ENCODE measurements at places on chromosomes 7 and 10.

- H3K27me3 ChIP-seq: no peaks in the 10 kb centered on the region
- H3K27ac ChIP-seq: no peak overlapping the region
- no peaks in the 10 kb centered on the region for H3K36me3 ChIP-seq
- DNase-seq: no peak
- no peaks in the 10 kb centered on the region for H3K4me1 ChIP-seq
Observed at GRCh38 chr10:52100011-52100547, 214.0 kb upstream of the DKK1 start.

DNA sequence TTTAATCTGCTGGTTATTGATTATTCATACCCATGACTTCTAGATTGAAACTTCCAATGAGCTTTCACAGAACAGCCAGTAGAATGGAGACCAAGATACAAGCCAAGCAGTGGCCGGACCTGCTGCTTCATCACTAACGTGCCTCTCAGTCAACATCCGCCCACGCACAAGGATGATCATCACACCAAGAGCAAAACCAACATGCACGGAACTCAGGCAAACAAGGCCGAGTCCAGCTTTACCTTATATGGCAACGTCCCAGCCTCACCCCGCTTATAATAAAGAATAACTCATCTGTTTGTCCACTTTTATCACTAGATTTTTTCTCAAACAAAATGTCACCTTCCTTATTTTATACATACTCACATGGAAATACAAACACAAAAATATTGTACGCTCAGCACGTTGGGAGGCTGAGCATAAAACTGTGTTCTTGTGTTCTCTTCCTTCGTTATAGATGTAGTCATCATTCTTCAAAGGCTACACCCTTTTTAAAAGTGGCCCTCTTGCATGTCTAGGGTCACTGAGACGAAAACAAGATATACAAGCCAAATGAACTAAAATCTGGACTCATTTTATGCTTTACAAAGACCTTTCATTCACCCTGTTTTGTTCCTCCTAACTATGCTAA, 122.7 kb downstream of the SFMBT2 start:
- H3K36me3 ChIP-seq: peaks cover 11% of the 10 kb centered on the region
- no peak overlapping the region for H3K27ac ChIP-seq
- no peak overlapping the region for H3K4me3 ChIP-seq
- H3K27me3 ChIP-seq: peaks cover 1% of the 10 kb centered on the region

DNA sequence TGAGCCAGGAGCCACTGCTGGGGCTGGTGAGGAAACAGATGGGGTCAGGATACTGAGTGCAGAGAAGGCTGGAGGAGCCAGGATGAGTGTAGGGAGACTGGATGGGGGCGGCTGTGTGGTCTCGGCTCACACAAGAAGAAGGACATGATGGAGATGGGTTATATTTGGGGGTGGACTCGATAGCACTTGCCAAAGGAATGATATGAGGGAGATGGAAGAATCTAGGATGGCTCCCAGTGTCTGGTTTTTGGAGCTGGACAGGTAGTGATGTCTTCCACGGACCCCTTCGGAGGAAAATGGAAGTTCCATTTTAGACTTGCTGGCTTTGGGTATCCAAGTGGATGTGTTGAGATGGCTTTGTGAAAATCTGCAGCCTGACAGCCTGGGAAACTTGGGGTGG, 83.9 kb downstream of the CDH23 start:
- no peaks in the 10 kb centered on the region for H3K4me1 ChIP-seq
- no peak for DNase-seq
- H3K36me3 ChIP-seq: no peaks in the 10 kb centered on the region
- H3K27me3 ChIP-seq: peaks cover 6% of the 10 kb centered on the region
- no peak overlapping the region for H3K4me3 ChIP-seq

- H3K4me1 ChIP-seq: no peaks in the 10 kb centered on the region
- no peak overlapping the region for H3K4me3 ChIP-seq
- H3K36me3 ChIP-seq: no peaks in the 10 kb centered on the region
- DNase-seq: no peak
- H3K27ac ChIP-seq: no peak overlapping the region
Observed at GRCh38 chr7:109579901-109580300, 1010.2 kb downstream of the DNAJB9 start.

DNA sequence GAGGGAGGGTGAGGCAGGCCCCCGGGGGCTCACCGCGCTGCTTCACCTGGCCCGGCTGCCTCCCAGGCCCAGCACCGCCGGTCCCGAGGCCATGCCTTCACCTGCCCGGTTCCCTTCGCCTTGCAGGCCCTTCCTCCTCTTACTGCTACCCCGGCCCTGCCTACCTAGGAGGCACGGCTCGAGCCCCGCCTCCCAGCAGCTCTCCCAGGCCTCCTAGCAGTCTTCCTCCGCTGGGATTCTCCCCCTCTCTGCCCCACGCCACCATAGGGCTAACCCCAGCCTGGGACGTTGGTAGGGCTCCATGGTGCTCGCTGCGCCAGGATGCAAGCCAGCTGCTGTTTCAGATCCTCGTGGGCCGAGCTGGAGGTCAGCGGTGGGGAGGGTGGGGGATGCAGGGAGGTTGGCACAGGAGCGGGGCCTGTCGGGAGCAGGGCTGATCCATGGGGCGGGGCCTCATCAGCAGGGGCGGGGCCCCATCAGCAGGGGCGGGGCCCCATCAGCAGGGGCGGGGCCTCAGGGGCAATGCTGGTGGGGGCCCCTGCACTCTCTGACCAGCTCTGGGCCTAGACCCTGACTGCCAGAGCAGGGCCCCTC, 63.3 kb downstream of the RASGEF1A start:
- no peak overlapping the region for H3K4me3 ChIP-seq
- peak; percentile 30 for DNase-seq
- peaks cover 12% of the 10 kb centered on the region for H3K4me1 ChIP-seq
- H3K27me3 ChIP-seq: no peaks in the 10 kb centered on the region
- H3K27ac ChIP-seq: no peak overlapping the region

- peaks cover 81% of the 10 kb centered on the region for H3K4me1 ChIP-seq
- peak overlapping the region; percentile 74 for H3K4me3 ChIP-seq
- peak overlapping the region; percentile 89 for H3K27ac ChIP-seq
- DNase-seq: peak; percentile 77
- H3K36me3 ChIP-seq: no peaks in the 10 kb centered on the region
- H3K27me3 ChIP-seq: peaks cover 4% of the 10 kb centered on the region
Observed at GRCh38 chr7:132455378-132455777, 120.9 kb downstream of the PLXNA4 start.

DNA sequence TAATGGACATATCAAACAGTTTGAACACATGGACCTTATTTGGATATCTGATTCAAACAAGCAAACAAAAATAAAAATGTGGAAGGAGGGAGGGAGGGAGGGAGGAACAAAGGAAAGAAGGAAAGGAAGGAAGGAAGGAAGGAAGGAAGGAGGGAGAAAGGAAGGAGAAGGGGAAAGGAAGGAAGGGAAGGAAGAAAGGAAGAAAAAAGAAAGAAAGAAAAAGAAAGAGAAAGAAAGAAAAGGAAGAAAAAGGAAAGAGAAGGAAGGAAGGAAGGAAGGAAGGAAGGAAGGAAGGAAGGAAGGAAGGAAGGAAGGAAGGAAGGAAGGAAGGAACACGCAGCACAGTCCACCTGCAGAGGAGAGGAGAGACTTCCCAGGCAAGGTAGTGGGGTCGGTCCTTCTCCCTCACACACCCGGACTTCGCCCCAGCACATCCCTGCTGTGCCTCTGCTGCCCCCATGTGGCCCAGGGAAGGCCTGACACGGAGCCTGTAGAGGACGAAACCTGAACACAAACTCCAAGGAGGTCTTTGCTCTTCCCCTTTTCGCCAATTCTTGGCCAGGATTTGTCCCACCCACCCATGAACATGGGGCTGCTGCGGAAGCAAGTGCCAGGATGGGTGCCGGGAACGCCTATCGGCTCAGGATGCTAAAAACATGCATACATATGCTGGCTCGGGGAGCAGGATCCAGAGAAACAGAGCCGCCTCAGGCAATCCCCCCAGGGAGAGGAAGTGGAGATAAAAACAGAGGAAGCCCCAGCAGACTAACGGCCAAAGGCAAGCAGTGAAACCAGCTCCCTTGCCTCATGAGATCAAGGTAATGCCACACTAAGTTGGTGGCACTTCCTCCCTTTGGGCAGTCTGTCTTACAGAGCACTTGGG, 52.3 kb upstream of the DGKI start:
- peaks cover 1% of the 10 kb centered on the region for H3K27me3 ChIP-seq
- peak; percentile 55 for DNase-seq
- H3K4me3 ChIP-seq: peak overlapping the region; percentile 58
- peaks cover 29% of the 10 kb centered on the region for H3K4me1 ChIP-seq
- peaks cover 53% of the 10 kb centered on the region for H3K36me3 ChIP-seq

- peaks cover 1% of the 10 kb centered on the region for H3K27me3 ChIP-seq
- H3K36me3 ChIP-seq: no peaks in the 10 kb centered on the region
- DNase-seq: no peak
- no peak overlapping the region for H3K4me3 ChIP-seq
- no peak overlapping the region for H3K27ac ChIP-seq
Observed at GRCh38 chr10:15313047-15313446, 58.0 kb downstream of the FAM171A1 start.

DNA sequence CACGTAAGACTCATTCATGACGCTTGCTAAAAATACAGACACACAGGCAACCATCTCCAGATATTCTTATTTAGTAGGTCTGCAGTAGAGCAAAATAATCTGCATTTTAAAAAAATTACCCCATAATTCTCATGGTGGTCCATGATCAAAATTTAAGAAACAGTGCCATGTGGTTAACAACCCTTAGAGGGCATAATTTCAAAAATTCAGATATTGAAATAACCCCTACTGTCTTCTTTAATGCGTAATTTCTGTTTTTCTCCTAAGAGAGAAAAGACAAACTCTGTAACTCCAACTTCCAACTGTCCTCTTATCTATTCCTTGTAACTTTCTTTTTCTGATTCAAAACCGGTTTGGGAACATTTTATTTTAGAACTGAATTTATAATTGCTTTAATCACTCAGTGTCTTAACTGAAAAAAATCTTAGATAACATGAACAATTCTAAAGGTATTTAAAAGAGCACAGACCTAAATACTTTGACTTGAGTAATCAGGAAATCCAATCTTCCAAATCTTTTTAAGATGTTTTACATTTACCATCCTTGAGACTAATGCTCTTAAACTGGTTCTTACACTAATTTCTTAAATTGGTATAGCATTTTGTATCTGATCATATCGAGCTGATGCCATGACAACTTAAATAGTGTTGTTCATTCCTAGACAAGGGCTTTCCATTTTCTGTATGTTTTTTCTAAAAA, 148.0 kb downstream of the GALNT11 start:
- H3K36me3 ChIP-seq: peaks cover 21% of the 10 kb centered on the region
- no peaks in the 10 kb centered on the region for H3K4me1 ChIP-seq
- no peak overlapping the region for H3K4me3 ChIP-seq
- DNase-seq: no peak
- peaks cover 4% of the 10 kb centered on the region for H3K27me3 ChIP-seq

All from immature natural killer cell (primary cell).